Stimulated activated CD4-positive, alpha-beta T cell treated with anti-CD3 and anti-CD28 coated beads, Interleukin-12 subunit alpha, Interleukin-12 subunit beta, amount 100 ng/mL, for 24 hours (primary cell): ENCODE measurements at places on chromosomes 13 and 19.

DNA sequence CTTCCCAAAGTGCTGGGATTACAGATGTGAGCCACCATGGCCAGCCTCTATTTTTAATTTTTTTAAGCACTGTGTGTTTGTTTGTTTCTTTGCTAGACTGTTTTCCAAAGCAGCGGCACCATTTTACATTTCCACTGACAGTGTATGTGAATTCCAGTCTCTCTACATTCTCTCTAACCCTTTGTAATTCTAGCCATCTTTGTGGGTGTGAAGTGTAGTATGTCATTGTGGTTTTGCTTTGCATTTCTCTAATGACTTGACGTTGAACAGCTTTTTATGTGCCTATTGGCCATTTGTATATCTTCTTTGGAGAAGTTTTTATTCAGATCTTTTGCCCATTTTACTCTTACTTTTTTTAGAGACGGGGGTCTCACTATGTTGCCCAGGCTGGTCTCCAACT is 11.6 kb downstream of the PNPLA6 start:
- no peak for DNase-seq

- DNase-seq = no peak
These were observed 292.9 kb downstream of the SPRY2 start for GRCh38 chr13:80048030-80048429.

- DNase-seq = no peak
These were observed 913.8 kb upstream of the SLITRK5 start for GRCh38 chr13:86757236-86757978.

DNA sequence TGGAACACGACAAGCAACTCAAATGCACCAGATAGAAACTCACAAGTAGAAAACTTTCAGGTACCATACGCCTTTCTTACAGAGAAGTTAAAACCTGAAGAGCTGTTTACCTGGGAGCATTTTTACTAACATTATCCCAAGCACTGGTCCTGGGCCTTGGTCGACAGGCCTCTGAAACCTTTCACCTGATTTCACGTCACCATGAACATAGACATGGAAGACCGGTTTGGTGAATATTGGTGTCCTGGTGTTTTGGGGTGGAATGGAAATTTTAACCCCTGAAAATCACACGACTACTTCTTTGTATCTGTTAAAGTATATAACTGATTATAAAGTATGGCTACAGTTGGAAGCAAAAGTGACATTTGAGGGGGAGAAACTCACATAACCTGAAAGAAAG is 176.6 kb upstream of the ARGLU1 start:
- no peak for DNase-seq

- DNase-seq = no peak
These were observed 24.1 kb upstream of the FRY start for GRCh38 chr13:32007494-32007893.

GRCh38 chr19:10863107-10863717 is 8.1 kb upstream of the CARM1 start:
- no peak for DNase-seq

- DNase-seq = peak; percentile 12
These were observed 47.4 kb upstream of the TMTC4 start for GRCh38 chr13:100721885-100722512.

DNA sequence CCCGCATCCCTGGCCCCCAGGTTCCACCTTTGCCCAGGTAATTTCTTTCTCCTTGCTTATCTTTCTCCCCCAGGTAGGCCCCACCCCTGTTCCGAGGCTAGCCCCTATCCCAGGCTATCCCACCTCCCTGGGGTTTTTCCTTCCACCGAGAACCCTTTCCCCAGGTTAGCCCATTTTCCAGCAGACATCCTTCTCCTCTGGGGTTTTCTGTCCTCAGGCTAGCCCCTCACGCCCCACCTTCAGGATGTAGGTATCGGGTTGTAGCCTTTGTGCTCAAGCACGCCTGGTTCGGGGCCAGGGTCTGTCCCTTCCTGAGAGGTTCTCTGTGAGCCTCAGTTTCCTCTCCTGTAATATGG is 837 bp downstream of the FSD1 start:
- no peak for DNase-seq

GRCh38 chr13:27889471-27889870 is 30.3 kb upstream of the PDX1 start:
- DNase-seq = no peak

- DNase-seq = no peak
These were observed 563 bp upstream of the TOMM40 start for GRCh38 chr19:44890366-44891015.

- DNase-seq = no peak
These were observed 15.0 kb downstream of the NFIX start for GRCh38 chr19:13010038-13010991.

DNA sequence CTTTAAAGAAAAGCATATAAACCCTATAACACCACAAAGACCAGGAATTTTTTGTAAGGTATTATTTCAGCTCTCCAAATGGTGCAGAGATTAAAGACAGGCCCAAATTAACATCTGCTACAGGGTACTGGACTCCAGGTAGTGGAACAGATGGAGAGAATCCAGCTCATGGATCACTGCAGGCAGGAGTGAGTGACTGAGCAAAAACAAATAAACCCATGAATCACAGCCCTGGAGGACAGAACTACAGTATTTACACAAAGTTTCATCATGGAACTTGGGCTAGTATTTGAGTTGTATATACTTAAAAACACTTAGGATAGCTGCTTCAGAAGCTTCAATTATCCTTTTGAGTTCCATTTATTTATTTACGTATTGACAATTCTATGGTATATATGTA is 132.8 kb upstream of the SPRY2 start:
- no peak for DNase-seq

DNA sequence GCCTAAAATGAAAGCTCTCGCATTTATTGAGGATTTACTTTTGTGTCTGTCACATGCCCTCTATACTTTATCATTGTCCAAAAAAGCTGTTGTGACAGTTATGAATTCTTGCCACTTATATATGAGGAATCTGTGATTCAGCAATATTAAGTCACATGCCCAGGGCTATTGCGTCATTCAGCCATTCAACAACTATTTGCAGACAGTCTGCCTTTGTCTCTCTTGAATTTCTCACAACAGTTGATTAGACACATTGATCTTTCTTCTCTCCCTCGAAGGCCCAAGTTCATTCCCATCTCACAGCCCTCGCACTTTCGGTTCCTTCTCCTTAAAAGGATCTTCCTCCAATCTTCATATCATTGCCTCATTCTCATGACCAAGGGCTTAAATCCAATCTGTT is 342.6 kb downstream of the MZT1 start:
- no peak for DNase-seq

DNA sequence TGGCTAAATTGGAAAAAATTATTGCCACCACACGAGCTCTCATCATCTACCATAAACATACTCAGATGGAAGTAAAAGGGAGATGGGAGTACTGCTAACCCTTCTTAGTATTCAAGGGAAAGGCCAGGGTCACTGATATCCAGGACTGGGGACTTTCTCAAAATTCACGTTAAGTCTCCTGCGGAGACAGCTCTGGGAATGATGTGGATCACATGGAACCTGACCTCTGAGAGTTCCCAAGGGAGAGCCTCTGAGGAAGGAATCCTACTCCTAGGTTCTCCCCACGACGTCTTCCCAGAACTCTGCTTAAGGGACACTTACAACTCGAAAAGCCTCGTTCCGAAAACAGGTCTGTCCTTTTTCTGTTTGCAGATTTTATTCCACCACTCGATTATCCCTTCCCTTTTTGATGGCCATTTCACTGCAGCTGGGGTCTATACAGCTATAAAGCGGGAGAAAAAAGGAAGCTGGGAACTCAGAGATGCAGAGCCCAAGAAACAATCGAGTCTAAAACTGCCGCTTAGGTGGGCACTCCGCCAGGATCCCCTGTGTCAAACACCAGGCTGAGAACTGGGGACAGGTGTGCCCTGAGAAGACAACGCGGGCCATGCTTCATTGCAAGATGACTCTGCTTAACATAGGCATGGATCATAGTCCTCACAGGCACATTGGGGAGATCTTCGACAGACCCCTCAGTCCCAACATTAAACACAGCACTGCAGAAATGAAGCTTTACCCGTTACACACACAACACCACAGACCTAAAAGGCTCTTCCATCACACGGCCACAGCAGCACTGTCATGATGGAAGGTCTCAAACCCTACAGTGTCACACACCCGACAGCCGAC is 823 bp upstream of the ZNF567 start:
- DNase-seq = no peak

DNA sequence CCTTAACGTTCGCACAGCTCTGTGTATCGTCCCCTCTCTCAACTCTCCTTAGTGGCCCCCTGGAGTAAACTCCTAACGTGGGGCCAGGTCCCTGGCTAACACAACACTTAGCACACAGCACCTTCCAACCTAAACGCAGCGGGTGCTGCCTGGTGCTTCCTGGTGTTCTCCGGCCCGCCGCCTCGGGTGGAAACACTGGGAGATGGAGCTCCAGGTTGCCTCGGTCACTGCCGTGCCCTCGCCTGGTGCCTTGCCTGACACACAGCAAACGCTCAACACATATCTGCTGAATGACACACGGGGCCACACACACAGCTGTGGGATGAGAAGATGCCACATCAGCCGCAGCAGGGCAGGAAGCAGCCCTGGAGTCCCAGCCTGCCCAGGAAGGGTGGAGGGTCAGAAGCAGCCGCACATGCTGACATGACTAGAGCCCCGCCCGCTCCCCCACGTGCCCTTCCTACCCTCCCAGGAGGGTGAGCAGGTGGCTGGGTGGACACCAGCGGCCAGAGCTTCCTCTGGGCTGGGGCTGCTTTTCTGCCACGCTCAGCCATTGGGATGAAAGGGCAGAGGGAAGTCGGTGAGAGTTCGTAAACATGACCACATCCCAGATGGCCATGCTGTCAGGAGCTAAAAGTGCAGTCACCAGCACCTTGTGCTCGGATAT is 6.6 kb downstream of the PEPD start:
- no peak for DNase-seq

GRCh38 chr13:24664726-24665409 is 15.3 kb upstream of the ATP12A start:
- no peak for DNase-seq

DNA sequence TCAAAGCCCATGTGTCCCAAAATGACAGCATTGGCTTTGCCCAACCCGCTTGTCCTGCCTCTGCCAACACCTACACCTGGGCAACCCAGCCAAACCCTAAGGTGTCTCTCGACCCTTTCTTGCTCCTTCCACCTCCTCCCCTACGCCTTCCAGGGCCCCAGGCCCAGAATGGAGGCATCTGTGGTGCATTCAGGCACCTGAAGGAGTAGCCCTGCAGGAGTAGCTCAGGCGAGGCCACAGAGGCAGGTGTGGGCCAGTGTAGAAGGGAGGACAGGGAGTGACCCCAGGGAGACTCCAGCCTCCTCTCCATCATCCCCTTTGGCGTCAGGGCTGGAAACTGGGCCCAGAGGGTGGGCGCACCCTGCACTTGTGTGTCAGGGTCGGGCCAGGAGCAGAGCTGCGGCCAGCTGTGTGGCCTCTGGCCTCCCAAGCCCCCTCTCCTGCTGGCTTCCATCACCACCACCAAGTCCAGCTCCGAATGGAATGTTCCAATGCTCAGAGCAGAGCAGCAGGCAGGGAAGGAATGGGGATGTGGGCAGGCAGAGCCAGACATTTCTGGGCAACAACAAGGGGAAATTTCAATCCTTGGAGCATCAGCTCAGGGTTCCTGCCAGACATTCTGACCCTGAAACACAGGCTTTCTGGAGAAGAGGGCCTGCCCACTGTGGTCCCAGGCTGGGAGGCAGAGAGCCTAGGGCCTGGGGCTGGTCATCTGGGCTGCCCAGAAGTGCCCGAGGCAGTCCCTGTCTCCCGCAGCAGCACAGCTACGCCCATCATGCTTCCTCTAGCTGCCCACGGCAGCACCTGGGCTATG is 16.4 kb downstream of the PLEKHF1 start:
- DNase-seq = no peak

DNA sequence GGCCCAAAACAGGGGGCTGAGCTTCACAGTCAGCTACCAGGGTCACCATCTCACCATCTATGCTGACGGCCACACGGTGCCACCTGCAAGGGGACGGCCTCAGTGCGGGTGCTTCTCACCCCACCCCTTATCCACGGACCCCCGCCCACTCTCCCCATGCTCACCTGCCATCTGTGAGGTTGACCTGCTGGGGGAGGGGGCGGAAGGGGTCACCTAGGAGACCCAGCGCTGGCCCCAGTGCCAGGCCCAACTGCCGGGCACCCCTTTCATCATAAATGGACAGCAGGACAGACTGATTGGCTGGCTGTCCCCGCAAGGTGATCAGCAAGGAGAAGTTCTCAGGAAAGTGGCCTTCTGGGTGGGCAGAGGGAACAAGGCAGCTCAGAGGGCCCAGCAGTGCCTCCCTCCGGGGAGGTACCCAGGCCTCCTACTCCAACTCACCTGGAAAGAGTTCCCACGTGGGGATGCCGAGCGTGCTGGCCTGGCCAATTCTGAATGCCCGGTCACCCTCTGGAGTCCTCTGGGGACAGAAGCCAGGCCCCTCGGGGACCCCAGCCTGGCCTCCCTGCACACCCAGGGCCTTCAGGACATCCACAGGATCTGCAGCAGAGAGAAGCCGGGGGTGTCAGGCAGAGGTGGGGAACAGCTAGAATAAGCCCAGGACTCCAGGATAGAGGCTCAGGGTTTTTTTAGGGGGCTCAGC is 4.5 kb downstream of the COL5A3 start:
- no peak for DNase-seq

GRCh38 chr13:88000787-88001186 is 329.6 kb downstream of the SLITRK5 start:
- DNase-seq = no peak

GRCh38 chr13:30159446-30159839 is 147.9 kb downstream of the KATNAL1 start:
- peak; percentile 28 for DNase-seq
